Activated T-helper 17 cell treated with anti-CD3 and anti-CD28 coated beads, Interleukin-2, amount 50 U/mL, for 72 hours (primary cell): ENCODE measurements at places on chromosomes 7 and 10.

GRCh38 chr10:124977648-124978375 is 35.9 kb downstream of the ZRANB1 start:
- H3K27ac ChIP-seq, result no peak overlapping the region
- H3K27me3 ChIP-seq, result no peaks in the 10 kb centered on the region
- H3K4me1 ChIP-seq, result peaks cover 2% of the 10 kb centered on the region
- peaks cover 90% of the 10 kb centered on the region for H3K36me3 ChIP-seq
- H3K4me3 ChIP-seq, result no peak overlapping the region

- peaks cover 12% of the 10 kb centered on the region for H3K4me1 ChIP-seq
- no peak overlapping the region for H3K27ac ChIP-seq
- peaks cover 43% of the 10 kb centered on the region for H3K36me3 ChIP-seq
- no peak overlapping the region for H3K4me3 ChIP-seq
Observed at GRCh38 chr10:60257767-60258428, 131.8 kb downstream of the ANK3 start.

DNA sequence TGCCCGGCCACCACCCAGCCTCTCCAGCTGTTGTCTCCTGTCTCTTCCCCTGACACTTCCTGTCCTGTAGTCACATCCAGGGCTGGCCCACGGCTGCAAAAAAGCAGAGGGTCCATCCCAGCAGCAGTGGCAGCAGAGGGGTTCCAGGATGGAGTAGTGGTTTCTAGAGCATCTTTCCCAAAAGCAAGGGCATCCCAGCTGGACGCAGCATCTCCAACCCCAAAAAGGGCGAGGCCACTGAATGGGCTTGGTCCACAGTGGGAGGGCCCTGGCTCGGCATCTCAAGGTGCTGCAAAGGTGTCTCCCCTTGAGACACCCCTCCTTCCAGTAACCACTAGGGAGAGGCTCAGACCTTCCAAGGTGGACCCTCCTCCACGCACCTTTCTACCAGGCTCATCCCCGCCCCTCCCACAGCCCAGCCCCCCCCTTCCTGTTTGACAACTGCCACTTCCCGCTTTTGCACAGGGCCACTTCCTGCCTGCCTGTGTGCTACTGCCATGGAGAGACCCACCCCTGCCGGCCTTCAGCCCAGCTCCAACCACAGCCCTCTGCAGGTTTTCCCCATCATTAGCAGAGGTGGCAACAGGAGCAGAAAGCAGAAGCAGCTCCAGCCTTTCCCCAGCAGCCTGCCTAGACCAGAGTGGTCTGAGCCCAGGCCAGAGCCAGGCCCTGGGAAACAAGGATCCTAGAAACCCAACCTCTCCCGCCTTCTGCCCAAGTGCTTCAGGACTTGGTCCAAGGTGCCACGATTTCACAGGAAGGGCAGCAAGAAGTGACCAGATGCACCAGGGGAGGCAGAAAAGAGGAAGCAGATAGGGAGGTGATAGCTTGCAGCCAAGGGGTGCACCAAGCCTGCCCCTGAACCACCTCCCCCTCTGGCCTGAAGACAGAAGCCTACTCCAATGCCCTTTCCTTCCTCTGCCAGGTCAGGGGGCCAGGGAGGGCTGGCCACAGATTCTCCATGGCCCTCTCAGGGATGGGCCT is 8.6 kb downstream of the CAMK2G start:
- H3K27ac ChIP-seq, result peak overlapping the region; percentile 94
- ATAC-seq, result peak; percentile 88
- peaks cover 22% of the 10 kb centered on the region for H3K4me1 ChIP-seq
- no peaks in the 10 kb centered on the region for H3K27me3 ChIP-seq
- H3K4me3 ChIP-seq, result peak overlapping the region; percentile 85
- H3K36me3 ChIP-seq, result peaks cover 7% of the 10 kb centered on the region

- no peak overlapping the region for H3K4me3 ChIP-seq
- peaks cover 3% of the 10 kb centered on the region for H3K27me3 ChIP-seq
- H3K36me3 ChIP-seq, result no peaks in the 10 kb centered on the region
Observed at GRCh38 chr7:7478569-7478968, 57.1 kb downstream of the COL28A1 start.

- H3K27me3 ChIP-seq, result no peaks in the 10 kb centered on the region
- H3K27ac ChIP-seq, result no peak overlapping the region
- H3K4me3 ChIP-seq, result no peak overlapping the region
Observed at GRCh38 chr7:126302639-126303038, 950.1 kb downstream of the GRM8 start.

- H3K27ac ChIP-seq, result peak overlapping the region; percentile 51
- H3K27me3 ChIP-seq, result no peaks in the 10 kb centered on the region
- H3K36me3 ChIP-seq, result peaks cover 94% of the 10 kb centered on the region
- peaks cover 14% of the 10 kb centered on the region for H3K4me1 ChIP-seq
- H3K4me3 ChIP-seq, result no peak overlapping the region
- ATAC-seq, result peak; percentile 35
Observed at GRCh38 chr10:43172645-43173044, 34.4 kb downstream of the CSGALNACT2 start.

DNA sequence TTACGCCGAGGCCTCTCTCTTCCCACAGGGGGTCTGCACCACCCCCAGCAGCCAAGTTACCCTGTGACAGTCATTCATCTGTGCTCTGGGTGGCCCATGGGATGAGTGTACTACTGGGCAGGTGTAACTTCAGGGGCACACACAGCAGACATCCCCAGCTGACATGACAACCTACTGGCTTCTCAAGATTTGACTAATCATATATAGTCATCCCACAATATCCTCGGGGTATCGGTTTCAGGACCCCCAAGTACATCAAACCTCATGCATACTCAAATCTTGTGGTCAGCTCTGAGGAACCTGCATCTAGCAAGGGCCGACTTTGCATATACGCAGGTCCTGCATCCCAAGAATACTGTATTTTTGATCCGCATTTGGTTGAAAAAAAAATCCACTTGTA is 336.9 kb upstream of the C7orf33 start:
- H3K4me1 ChIP-seq, result no peaks in the 10 kb centered on the region
- ATAC-seq, result no peak
- no peaks in the 10 kb centered on the region for H3K36me3 ChIP-seq
- H3K27me3 ChIP-seq, result peaks cover 32% of the 10 kb centered on the region

DNA sequence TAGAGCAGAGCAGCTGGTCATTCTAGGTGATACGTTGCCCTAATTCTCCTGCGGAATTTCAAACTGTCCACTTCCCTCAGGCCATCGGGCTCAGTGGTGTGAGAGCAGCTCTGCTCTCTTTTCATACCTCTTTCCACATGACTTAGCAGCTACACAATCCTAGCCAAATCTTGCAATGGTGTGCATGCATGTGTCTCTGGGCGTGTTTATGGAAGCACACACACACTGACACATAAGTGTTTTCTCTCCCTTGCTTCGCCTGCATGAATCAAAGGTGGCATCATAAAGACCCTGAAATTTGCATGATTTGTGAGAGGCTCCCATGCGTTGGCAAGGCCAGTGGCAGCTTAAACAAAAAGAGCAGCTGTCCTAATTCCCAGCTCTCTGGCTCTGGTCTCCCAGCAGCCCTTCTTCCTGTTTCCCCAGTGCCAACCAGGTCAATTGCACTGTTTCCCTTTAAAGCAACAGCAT is 1189.5 kb downstream of the GATA3 start:
- peaks cover 34% of the 10 kb centered on the region for H3K27me3 ChIP-seq
- no peaks in the 10 kb centered on the region for H3K4me1 ChIP-seq
- H3K27ac ChIP-seq, result no peak overlapping the region
- no peak overlapping the region for H3K4me3 ChIP-seq

GRCh38 chr7:43042302-43042701 is 70.1 kb upstream of the HECW1 start:
- H3K4me1 ChIP-seq, result no peaks in the 10 kb centered on the region
- no peak overlapping the region for H3K27ac ChIP-seq
- no peak overlapping the region for H3K4me3 ChIP-seq
